Ascending aorta (tissue), 2 donors: ENCODE measurements at places on chromosomes 7 and 10. TPM values are rescaled to one million over a fixed set of nuclear protein-coding genes. Genes with fewer than 3 reads are reported as not detected.

Gene TCAF2
- total RNA-seq, result 0.64 TPM

Gene AEBP1
- total RNA-seq, result 1,349 TPM

Gene PLXDC2
- 94.1 TPM for total RNA-seq

DNA sequence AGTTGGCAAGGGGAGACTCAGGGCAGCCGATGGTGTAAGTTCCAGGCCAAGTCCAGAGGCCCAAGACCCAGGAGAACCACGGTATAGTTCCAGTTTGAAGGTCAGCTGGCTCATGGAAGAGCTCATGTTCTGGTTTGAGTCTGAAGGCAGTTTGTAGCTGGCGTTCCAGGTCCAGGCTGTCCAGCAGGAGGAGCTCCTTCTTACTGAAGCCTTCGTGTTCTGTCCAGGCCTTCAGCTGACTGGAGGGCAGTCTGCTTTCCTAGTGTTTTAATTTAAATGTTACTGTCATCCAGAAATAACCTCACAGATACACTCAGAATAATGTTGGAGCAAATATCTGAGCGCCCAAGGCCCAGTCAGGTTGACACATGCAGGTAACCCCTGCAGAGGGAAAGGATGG lies 4.2 kb downstream of the SUN1 start:
- no peak for DNase-seq

GRCh38 chr10:97903128-97904017 lies 53.7 kb downstream of the GOLGA7B start:
- no peak for DNase-seq
